Mucosa of descending colon (tissue), 3 donors: ENCODE measurements at places on chromosomes 5 and 9. TPM values are rescaled to one million over a fixed set of nuclear protein-coding genes. Genes with fewer than 3 reads are reported as not detected.

Gene TRPM3
- total RNA-seq = 0.29 TPM

Gene OR1Q1
- total RNA-seq = not detected

Gene CCNI2
- total RNA-seq = 12.0 TPM

Gene LCN1
- total RNA-seq = not detected

Gene IRGM
- total RNA-seq = not detected

Gene HCN1
- 0.05 TPM for total RNA-seq

Gene CCNO
- 0.29 TPM for total RNA-seq

Gene F2RL2
- 0.58 TPM for total RNA-seq

Gene CDH10
- not detected for total RNA-seq

Gene SPOCK1
- 7.9 TPM for total RNA-seq

Gene ISOC1
- 21.3 TPM for total RNA-seq

Gene MFAP3
- total RNA-seq = 33.4 TPM

Gene TYRP1
- total RNA-seq = 0.23 TPM

Gene HK3
- 2.4 TPM for total RNA-seq

Gene PLAC8L1
- total RNA-seq = not detected

GRCh38 chr9:21854119-21854518 is 51.7 kb downstream of the MTAP start:
- DNase-seq = no peak

GRCh38 chr9:130013326-130013725 is 29.7 kb downstream of the FNBP1 start:
- DNase-seq = no peak

GRCh38 chr9:113388833-113389232 is 12.0 kb upstream of the HDHD3 start:
- DNase-seq = peak; percentile 68

- DNase-seq = no peak
These were observed 8.5 kb upstream of the ORM1 start for GRCh38 chr9:114314256-114314867.

DNA sequence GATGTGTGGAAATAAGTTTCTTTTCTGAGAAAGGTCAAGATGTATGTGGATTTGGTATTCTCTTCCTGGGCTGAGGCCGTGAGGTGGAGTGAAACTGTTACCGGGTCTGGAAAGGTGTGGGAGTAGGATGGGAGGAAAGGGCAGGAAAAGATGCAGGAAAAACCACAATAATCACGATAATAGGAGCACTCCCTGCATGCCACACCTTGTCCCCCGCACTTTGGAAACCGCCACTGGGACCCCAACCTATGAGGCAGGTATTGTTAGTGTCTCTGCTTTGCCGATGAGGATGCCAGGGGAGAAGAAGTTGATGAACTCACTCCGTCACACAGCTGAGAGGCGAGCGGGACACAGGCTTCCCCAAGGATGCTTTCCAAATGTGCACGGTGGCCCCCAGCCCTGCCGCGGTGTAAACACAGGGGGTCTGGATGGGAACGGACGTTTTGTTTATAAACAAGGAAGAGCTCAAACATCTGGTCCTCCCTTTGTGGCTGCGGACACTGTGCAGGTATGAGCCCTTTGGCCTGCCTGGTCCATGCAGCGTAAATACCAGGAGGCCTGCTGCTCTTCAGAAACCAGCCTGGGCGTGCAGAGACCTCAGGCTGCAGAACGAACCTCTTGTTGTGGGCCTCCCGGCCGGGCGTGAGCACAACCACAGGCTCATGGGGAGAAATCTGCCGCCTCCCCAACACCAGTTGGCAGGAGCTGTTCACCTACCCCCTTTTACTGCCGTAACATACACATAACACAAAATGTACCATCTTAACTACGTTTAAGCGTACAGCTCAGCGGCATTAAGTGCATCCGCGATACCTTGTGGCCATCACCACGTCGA is 126.7 kb downstream of the COL23A1 start:
- no peak for DNase-seq

- no peak for DNase-seq
These were observed 40.4 kb upstream of the FLT4 start for GRCh38 chr5:180689775-180690174.

DNA sequence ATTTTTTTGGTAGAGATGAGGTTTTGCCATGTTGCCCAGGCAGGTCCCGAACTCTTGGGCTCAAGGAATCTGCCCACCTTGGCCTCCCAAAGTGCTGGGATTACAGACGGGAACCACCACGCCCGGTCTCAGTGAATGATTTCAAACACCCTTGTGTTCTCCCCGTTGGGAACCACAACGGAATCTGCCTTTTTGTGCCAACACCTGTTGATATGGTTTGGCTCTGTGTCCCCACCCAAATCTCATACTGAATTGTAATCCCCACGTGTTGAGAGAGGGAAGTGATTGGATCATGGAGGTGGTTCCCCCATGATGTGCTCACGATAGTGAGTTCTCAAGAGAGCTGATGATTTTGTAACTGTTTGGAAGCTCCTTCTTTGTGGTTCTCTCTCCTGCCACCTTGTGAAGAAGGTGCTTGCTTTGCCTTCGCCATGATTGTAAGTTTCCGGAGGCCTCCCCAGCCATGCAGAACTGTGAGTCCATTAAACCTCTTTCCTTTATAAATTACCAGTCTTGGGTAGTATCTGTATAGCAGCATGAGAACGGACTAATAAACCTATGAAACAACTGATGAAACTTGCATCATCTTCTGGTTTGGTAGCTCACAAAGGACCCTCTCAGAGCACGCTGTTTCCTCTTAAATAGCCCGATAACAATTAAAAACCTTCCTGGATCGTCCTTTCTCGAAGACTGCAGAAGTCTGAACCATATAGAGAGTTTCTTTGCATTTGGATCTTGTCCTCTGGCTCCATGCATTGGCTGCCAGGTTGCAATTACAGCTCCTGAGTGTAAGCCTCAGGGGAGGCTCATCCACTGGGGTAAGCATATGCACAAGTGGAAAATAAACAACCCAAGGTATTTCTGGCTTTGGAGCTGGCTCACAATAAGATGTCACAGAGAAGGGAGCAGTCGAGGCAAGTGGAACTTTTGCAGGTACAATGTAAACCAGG is 91.5 kb downstream of the SPRY4 start:
- DNase-seq = no peak

GRCh38 chr5:31412324-31412723 is 119.6 kb downstream of the DROSHA start:
- DNase-seq = no peak

DNA sequence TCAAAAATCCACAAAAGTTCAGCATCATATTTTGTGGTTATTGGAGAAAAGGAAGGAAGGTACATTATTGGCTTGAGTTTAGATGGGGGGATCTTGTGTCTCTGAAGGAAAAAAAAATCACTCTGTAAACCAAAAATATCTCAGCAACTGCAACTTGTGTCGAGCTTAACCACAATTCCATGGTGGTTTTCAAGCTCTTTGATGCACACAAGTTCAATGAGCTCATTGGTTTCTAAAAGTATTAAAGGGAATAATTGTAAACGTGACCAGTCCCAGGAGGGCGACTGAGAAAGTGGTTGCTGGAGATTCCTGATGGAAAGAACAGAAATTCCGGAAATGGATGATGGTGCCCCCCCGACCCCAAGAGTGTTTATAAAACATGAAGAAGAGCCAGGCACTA is 173.8 kb downstream of the PSAT1 start:
- DNase-seq = no peak

- no peak for DNase-seq
These were observed 129.7 kb upstream of the DHFR start for GRCh38 chr5:80784451-80784850.

GRCh38 chr5:157354800-157355199 is 88.9 kb downstream of the CYFIP2 start:
- no peak for DNase-seq

- DNase-seq = no peak
These were observed 63.6 kb downstream of the NIPBL start for GRCh38 chr5:36939969-36940858.

DNA sequence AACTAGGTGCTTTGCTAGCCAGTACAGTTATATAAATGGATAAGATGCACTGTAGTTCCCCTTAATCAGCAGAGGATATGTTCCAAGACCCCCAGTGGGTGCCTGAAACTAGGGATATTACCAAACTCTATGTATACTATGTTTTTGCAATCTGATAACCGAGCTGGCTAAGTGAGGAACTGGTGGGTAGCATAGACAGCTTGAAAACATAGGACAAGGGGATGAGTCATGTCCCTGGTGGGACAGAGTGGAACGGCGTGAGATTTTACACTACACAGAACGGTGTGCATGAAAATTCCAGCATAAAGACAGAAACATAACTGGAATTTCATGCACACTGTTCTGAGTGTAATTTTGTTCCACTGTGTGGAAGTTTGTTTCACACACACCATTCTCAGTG is 86.9 kb downstream of the BASP1 start:
- no peak for DNase-seq

- DNase-seq = no peak
These were observed 34.9 kb upstream of the EPB41L4B start for GRCh38 chr9:109355564-109356297.

GRCh38 chr9:133634081-133634691 is 2.0 kb upstream of the DBH start:
- no peak for DNase-seq

- DNase-seq = no peak
These were observed 13.8 kb downstream of the GARNL3 start for GRCh38 chr9:127278372-127278771.

DNA sequence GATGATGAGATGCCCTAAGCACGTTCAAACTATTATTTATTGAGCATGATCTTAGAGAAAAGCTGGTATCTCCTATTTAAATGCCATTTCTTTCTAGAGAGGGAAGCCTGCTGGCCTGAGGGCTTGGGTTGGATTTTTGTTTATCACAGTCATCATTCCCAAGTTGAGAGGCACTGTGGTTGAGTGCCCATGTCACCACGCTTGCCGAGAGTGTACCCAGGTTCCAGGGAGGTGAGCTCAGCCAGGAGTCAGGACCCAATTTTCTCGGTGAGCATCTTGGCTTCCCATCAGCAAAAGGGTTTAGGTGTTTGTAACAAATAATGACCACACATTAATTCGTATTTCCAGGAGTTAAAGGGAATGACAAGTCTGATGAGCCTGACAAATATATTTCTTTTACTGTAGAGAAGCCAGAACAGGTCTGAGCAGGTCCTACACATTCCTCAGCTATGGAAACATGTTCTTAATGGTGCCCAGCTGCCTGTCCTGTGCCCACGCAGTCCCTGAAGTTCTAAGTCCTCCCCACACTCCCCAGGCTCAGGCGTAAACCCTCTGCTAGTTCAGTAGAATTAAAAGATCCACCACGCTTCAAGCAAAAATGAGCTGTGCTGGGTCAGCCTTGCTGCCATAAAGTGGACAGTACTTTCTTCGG is 258.9 kb upstream of the IRX2 start:
- DNase-seq = no peak

DNA sequence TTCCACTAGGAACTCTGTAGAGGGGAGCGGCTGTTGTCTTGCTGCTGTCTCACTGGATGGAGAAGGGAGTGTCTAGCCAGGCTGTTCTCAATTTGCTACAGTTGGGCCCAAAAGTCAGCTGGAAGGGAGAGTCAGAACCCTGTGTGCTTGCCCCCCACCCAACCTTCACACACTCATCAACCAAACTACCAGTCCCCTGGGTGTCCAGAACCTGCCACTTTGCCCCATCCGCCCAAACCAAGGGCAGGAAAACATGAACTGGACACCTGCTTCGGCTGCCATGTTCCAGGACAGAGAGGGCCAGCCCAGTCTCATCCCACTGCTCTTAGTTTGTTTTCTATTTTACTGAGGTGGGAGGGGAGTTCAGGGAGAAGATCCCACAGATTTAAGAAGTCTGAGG is 82.1 kb downstream of the S1PR3 start:
- DNase-seq = no peak

- no peak for DNase-seq
These were observed 11.8 kb downstream of the IL6ST start for GRCh38 chr5:55982957-55983381.

- no peak for DNase-seq
These were observed 96.8 kb upstream of the IFNK start for GRCh38 chr9:27427272-27427643.

- no peak for DNase-seq
These were observed 4.5 kb upstream of the INPP5E start for GRCh38 chr9:136444102-136444501.

- peak; percentile 4 for DNase-seq
These were observed 174.0 kb upstream of the SV2C start for GRCh38 chr5:75909223-75909622.

DNA sequence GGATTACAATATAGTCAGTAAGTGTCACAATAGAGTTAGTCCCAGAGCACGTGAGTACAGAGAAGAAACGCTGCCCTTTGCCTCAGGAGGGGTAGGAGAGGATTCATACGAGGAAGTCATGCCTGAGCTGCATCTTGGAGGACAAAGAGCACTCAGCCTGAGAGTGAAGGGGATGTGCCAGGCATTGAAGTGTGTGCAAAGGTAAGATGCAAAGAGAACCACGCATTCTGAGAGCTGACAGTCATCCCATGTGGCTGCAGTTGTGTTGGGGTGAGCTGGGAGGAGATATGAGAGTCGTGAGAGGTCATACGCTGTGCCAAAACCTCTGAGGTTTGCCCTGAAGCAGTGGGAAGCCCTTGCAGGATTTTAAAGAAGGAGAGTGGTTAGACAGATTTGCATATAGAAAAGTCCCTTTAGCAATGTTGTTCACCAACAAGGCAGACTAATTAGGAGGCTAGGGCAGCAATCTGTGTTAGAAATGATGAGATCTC is 97.5 kb downstream of the PIP5K1B start:
- DNase-seq = no peak

DNA sequence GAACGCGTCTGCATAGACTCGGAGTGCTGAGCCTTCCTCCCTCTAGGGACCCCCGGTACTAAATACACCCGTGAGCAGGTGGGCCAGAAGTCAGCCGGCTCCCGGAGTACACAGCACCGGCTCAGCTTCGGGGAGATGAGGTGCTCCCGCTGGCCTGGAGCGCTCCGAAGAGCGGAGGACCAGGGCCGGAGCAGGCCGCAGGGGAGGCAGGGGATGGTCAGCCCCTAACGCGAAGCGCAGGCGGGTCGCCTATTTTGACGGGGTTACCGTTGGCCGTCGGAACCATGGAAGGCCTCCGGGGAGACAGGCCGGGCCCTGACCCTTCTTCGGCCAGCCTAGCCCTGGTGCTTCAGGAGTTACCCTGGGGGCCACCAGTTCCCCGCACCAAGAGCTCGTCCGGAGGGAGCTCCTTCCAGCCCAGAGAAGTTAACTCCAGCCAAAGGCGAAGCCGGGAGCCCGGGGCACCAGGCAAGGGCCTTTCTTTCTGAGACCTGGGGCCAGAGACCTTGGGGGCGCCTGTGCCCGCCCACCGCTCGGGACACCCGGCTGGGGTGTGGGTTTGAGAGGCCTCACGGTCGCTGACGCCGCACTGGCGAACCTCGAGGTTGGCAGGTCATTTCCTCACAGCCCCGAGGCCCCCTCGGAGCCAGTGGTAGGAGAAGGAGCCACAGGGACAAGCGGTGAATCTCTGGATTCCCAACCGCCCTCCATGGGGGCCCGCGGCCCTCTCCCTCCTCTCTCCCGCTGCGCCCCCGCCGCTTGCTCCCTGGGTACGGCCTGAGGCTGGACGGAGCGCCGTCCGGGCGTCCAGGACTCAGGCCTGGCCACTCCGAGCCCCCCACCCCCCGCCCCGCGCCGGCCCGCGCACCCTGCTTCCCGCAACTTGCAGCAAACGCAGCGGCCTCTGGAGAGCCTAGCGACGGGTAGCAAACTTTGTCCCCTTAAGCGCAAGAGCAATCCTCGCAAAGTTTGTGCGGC is 3.4 kb upstream of the IRX4 start:
- DNase-seq = peak; percentile 30

- DNase-seq = no peak
These were observed 988 bp downstream of the SHISAL2B start for GRCh38 chr5:64691291-64691690.
